ENCODE measurements at places on chromosomes 7 and 10.

GRCh38 chr7:70790215-70791073, 341.5 kb upstream of the GALNT17 start:
- no peak for DNase-seq

DNA sequence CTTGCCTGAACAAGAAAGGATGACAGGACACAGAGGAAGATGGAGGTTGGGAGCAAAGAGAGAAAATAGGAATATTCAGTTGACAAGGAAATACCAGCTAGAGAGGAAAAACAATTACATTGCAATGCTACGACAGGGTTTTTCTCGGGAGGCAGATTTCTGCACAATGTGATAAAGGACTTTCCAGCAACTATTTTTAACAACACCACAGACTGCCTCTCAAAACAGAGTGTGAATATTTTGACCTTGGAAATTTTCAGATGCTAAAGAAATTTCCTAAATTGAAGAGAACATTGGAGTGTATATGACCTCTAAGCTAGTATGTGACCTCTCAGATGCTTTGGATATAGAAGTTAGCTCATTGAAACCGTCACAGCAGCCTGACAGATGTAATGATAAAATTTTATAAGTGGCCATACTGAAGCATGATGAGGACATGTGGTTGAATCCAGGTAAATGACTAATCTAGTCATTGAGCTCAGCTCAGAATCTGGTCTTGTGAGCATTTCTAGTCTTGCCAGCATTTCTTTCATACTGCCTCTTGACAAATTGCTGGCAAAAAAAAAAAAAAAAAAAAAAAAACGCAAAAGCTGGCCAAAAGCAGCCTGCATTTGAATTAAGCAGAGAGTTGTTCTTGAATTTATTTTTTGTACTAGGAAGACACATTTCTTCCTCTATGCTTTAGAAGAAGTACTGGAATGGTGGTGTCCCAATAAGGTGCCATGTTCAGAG, 24.4 kb downstream of the GPR141 start:
- no peak for DNase-seq

- no peak for DNase-seq
Observed at GRCh38 chr10:52208365-52208764, 105.7 kb upstream of the DKK1 start.

- DNase-seq: no peak
Observed at GRCh38 chr10:104274762-104275721, 6.1 kb downstream of the GSTO2 start.

DNA sequence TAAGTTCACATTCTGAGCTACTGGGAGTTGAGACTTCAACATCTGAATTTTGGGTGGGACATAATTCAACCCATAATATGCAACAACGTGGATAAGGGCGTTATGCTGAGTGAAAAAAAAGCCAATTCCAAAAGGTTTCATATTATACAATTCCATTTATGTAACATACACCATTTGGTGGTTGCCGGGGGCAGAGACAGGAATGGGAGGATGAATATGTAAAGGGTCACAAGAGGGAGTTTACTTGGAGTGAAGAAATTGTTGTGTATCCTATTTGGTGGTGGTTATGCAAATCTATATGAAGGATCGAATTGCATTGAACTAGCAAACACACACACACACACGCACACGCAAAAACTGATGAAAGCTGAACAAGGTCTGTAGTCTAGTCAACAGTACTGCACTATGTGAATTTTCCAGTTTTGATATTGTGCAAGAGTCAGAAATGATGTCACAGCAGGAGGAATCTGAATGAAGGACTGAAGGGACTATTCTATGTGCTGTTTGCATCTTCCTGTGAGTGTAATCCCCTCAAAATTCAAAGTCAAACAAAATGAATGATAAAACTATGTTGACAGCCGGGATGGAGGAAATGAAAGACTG, 249.2 kb upstream of the HABP2 start:
- DNase-seq: no peak

GRCh38 chr10:129018511-129018910, 448.5 kb upstream of the MGMT start:
- DNase-seq: no peak

DNA sequence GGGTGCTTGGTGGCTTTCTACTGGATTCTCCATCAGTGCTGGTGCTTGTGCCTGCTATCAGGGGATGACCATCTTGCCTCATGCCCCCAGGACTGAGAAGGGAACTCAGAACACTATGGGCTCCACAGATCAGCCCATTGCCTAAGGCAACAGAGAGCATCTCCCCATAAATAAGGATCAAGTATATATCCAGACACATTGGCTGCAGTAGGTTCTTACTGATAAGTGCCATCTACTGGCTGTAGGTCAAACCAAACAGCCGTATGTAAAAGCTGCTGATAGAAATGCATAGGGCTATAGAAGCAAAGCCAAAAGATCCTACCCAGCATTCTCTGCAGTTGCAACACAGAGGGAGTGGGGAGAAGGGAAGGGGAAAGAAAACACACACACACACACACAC, 153.7 kb downstream of the CDK14 start:
- no peak for DNase-seq

All from stimulated activated CD8-positive, alpha-beta memory T cell treated with anti-CD3 and anti-CD28 coated beads, Interleukin-4, amount 100 ng/mL, for 4 hours (primary cell).